ENCODE measurements at places on chromosomes 4 and X. TPM values are rescaled to one million over a fixed set of nuclear protein-coding genes. Genes with fewer than 3 reads are reported as not detected.

The GIMD1 gene
- total RNA-seq: not detected

The ANKRD50 gene
- total RNA-seq: 27.7 TPM

The UGT2A1 gene
- not detected for total RNA-seq

The NAAA gene
- 9.9 TPM for total RNA-seq

The UBQLN2 gene
- 4.1 TPM for total RNA-seq

The CXCL10 gene
- total RNA-seq: under 0.01 TPM

The ARMCX5 gene
- total RNA-seq: 22.0 TPM

The CDKL2 gene
- 1.2 TPM for total RNA-seq

The CLDN34 gene
- not detected for total RNA-seq

The NDNF gene
- 0.09 TPM for total RNA-seq

The GPR119 gene
- not detected for total RNA-seq

The DKK2 gene
- 9.1 TPM for total RNA-seq

The SPANXN3 gene
- total RNA-seq: not detected
